Thymus (tissue), 14 donors: ENCODE measurements at places on chromosomes 6 and 20.

GRCh38 chr6:137001299-137001976 is 43.3 kb downstream of the IL20RA start:
- no peak for DNase-seq

GRCh38 chr6:100721256-100721655 is 159.9 kb downstream of the ASCC3 start:
- DNase-seq, result no peak

DNA sequence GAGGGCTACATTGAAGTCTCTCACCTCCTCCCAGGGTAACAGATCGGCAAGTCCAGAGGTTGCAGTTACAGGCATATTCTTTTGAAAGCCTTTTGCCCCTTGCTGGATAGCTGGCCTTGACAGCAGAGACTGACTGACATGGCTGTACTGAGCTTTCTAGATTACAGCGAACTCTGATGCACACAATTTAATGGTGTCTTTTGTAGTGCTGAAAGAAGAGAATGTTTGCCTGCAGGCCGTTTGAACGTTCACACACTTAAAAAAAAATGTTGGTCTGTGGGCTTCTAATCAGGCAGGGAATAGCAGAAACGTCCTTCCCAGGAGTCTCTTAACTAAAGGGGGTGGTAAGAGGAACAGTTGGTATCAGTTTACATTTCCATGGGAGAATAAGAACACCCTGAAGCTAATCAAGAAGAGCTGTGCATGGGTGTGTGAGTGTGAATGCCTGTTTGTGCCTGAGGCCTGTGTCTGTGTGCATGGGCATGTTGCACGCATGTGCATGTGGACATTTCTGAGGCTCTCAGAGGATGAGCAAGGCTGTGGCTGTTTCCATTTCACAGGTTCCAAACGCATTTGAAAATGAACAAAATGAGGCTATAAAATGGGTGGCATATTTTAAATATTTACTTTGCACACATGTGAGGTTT is 213.9 kb upstream of the SSTR4 start:
- no peak for DNase-seq

DNA sequence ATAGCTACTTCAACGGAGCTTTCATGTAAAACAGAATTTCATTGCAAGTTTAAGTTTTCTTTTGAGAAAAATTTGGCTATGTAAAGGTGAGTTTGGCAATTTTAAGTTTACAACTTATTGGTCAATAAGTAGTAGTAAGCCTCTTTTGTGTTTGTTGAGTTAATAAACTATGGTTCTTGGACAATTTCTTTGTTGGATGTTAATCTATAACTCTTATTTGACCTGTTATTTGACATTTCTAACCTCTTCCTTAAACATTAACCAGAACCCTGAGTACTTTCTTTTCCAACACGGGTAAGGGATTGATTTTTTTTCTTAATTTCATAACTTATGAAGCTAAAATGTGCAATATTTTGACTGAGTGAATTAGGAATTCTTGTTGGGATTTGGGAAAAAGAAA is 354.4 kb downstream of the PRKN start:
- DNase-seq, result no peak

DNA sequence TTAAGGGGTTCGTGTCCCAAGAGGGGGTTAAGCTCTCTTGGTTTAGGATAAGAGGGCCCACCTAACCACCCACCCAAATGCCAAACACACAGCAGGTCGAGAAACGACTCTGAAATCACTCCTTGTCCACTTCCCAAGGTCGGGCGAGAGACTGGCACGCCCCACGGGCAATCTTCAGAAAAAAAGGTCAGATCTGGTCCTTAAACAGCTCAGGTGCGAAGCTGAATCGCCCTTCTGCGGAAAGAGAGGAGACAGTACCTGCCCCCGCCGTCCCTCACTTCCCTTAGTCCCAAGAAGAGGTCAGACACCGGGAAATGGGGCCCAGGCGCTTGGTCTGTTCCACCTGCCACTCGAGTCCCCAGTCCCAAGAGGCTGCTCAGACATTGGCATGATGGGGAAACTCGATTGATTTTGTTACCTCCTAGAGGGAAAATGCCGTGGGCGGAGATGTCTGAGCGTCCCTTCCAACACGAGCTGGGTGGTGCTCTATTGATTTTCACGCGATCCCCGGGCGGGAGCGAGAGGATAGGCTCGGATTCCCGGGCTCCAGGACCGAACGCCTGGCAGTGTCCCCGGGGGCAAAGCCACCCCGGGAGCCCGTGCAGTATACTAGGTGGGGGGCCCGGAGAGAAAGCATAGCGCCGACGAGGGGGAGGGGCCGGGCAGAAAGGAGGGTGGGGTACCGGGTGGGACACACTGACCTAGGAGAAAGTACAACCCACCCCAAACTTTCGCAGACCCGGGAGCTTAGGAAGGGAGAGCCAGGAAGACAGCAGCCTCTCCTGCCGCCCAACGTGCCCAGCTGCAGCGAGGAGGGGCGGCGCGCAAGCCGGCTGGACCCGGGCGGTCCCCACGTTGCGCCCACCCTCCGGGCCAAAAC is 1.1 kb upstream of the SAMD5 start:
- no peak for DNase-seq

GRCh38 chr6:134258849-134259306 is 59.0 kb downstream of the SGK1 start:
- no peak for DNase-seq

DNA sequence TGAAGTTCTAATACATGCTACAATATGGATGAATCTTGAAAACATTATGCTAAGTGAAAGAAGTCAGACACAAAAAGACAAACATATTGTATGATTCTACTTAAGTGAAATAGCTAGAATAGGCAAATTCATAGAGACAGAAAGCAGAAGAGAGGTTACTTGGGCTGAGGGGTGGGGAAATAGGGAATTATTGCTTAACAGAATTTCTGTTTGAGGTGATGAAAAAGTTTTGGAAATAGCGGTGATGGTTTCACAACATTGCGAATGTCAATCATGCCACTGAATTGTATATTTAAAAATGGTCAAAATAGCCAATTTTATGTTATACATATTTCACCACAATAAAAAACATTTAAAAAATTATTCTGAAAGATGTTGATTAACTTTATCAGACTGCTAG is 6.1 kb downstream of the SLC26A8 start:
- no peak for DNase-seq

GRCh38 chr6:137277971-137278637 is 58.9 kb upstream of the IFNGR1 start:
- no peak for DNase-seq

GRCh38 chr6:98925831-98926230 is 21.9 kb downstream of the FBXL4 start:
- no peak for DNase-seq

DNA sequence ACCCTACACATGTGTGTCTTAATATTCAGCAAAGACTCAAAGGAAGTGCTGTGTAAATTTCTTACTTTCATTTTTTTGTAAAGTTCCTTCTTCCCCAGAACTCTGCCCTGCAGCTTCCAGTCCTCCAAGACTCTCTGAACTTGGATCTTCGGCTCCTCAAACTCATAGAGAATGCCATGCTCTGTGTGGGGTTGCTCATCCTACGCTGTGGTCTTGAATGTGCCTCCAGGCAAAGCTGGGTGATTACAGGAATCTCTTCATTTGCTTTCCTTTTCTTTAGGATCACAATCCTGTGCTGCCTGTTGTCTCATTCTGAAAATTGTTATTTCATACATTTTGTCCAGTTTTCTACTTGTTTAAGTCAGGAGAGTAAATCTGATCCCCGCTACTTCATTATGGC is 14.5 kb upstream of the CDC5L start:
- no peak for DNase-seq

- no peak for DNase-seq
Measured at GRCh38 chr6:106628658-106629102, 618 bp downstream of the RTN4IP1 start.

DNA sequence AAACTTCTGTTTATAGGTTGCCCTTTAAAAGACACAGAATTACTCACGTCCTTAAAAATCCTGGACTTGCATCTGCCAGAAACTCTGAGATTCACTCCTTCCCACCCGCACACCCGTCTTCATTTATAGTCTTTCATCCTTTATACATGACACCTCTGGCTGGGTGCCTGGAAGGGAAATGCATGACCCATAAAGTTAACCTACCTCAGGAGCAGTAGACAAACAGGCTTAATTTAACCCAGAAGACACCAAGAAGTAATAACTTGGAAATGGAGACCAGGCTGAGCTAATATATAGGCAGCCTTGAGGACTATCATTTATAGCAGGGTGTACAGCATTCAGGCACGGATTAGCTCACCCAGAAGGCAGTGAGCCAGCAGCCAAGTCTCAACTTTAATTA is 429.0 kb upstream of the NRSN1 start:
- no peak for DNase-seq

DNA sequence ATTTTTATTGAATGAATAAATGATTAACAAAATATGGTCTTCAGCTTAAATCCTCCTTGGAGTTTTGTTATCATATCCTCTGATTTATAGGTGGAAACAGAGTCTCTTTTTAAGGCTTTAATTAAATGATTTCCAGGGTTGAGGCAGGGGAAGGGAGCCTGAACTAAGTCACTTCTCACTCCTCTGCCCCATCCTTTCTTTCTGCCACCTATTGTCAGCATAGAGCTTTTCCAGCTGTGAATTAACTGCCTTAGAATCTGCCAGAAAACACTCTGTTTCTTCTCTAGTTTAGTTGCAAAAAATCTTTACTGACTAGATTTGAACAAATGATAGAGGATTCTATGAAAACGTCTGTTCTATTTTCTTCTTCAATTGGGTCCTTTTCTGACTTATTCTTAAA is 9.8 kb downstream of the OGFRL1 start:
- no peak for DNase-seq

- no peak for DNase-seq
Measured at GRCh38 chr20:32574296-32575226, 10.6 kb downstream of the NOL4L start.

DNA sequence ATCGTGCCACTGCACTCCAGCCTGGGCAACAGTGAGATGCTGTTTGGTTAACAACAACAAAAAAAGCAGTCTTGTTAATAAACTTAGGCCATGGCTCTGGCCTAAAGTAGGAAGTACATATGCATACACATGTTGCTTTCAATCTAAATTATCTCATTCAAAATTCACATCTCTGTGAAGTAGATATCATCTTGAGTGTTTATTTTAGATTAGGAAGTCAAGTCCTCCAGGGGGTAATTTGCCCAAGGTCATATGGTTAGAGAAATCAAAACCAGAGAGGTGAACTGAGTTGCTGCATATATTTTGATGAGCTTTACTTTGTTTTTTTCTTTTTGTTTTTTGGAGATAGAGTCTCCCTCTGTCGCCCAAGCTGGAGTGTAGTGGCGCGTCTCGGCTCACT is 52.8 kb downstream of the B4GALT5 start:
- no peak for DNase-seq
